ENCODE measurements at places on chromosomes 7 and 10.

DNA sequence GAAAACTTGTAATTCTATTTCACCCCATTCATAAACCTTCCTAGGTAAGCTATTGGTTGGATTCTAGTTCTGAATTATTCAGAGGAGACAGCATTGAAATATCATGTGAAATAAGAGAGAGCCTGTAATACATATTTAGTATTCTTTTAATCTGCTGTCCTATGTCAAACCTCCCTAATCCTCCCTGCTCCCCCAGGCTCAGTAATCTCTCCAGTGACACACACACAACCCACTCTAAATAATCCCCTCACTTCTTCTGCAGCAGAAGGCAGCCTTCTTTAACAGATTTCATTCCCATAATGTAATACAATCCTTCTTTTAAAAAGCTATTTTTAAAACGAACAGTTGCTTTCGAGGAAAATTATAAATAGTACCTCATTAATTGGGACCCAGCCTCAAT is 639.7 kb upstream of the AUTS2 start:
- DNase-seq, result no peak

GRCh38 chr7:85030893-85031292 is 156.0 kb downstream of the SEMA3D start:
- no peak for DNase-seq

DNA sequence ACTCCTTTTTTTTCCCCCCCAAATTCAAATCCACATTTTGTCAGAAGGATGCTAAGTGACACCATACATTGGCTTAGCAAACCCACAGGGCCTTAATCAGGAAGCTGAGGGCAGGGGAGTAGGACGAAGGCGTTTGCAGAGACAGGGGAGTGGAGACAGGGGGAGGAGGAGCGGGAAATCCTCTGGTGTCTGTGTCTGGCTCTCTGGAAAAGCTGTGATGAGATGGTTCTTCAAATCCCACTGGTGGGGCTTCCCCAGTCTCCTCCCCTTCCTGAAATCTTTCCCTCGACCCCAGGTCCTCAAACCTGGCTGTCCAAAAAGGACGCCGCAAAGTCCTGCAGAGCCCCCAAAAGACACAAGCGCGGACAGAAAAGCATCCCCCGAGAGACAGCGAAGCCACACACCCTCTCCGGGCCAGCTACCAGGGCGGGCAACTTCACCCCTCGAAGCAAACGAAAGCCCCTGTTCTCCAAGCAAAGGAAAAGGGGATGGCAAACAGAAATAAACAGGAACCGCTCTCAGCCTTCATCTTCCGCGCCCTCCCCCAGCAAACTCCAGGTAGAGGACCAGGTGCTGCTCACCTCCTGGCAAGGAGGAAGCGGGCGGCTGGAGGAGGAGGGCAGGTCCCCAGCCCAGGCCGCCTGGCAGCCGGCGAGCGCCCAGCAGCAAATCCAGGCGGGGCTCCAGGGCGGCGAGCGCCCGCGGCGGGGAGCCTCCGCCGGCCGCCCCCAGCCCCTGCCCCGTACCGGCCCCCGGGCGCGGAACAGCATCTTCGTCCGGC is 520 bp downstream of the ELAPOR2 start:
- no peak for DNase-seq

GRCh38 chr7:95479992-95480624 is 5.6 kb upstream of the ASB4 start:
- no peak for DNase-seq

- DNase-seq, result no peak
Observed at GRCh38 chr7:82364671-82365070, 78.9 kb downstream of the CACNA2D1 start.

DNA sequence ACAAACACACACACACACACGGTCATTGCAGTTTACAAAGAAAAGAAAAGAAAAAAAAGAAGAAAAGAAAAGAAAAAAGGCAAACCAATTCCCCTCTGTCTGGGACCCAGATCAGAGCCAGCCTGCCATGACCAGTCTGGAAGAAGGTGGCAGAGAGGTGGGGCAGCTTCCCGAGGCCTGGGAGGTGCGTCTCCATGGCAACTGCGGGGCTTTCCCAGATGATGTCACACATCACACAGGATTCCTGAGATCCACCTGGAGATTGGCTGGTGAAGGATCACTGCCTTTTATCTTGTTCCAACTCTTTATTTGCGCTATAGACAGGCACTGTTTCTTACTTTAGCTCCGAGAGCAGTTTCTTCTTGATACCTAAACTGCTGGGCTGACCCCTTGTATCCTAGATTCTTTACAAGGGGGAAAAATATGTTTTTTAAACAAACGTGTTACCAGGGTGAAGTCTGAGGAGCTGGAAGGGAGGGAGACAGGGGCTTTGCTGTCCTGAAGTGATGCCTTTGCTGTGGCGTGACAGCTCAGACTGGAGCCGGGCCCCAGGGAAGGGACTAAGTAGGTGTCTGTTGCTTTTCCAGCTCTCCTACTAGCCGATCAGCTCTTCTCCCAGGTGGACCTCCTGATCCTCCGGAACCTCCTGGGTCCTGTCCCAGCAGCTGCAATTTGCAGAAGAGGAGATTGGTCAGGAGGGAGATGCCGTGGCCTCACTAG is 298.5 kb downstream of the KLF6 start:
- DNase-seq, result no peak

DNA sequence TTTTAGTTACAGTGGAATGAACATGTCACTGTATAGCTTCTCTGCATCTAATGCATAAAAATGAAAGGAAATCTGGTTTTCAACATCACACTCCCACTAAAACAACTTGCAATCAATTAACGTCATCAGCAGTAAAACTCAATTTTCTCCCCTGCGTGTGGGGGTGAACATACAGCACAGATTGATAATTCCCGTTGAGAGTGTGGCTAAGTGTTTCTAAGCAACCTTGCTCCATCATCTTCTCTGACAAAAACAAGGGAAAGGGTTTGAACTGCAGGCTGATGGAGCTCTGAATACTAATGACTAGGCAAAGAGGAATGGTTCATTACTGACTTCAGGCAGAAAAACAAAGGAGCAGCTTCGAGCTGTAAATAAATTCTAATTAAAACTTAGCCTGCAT is 238.3 kb downstream of the PARD3 start:
- no peak for DNase-seq

DNA sequence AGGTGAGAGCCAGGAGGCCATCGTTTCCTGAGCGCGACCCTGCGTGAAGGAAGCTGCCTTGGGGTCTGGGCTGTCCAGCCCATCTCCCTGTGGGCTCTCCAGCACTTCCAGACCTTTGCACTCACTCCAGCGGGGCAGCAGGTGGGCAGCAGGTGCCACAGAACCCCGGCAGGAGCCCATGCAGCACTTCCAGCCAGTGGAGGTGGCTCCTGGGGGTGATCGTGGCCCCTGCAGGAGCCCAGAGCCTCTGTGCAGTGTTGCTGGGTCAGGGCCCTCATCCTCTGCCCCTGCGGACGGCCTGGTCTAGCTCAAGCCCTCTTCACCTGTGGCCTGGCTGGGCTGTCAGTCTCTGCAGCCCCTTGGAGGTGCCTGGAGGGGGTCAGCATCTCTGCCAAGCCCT is 59.9 kb downstream of the PWWP2B start:
- DNase-seq, result no peak

- DNase-seq, result no peak
Observed at GRCh38 chr7:13822678-13823077, 166.8 kb downstream of the ETV1 start.

GRCh38 chr10:71319042-71319799 is at the start of gene SLC29A3:
TSS of gene SLC29A3 (plus strand) at chr10:71319259. CDS start at chr10:71319310, 51 bp downstream.
- DNase-seq, result peak; percentile 61

GRCh38 chr7:82359426-82359825 is 84.2 kb downstream of the CACNA2D1 start:
- DNase-seq, result no peak

DNA sequence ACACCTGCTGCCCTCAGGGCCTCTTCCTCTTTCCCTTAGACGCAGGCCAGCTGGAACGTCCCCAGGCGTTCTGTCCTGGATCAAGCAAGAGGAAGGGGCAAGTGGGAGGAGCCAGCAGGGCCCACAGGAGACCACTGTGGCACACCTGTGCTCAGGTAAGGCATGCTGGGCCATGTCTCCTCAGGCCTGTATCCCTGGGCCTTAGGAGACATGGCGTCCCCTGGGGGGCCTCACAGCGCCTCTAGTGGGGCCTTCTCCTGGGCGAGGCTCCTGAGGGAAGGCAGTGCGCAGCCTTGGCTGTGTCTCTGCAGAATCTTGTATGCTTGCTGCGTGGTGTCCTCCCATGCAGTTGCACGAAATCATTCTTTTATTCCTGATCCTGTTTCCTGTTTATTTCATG is 31.3 kb downstream of the ZNF783 start:
- no peak for DNase-seq

Data from stimulated activated CD8-positive, alpha-beta memory T cell treated with anti-CD3 and anti-CD28 coated beads, Interleukin-7, amount 100 ng/mL, for 1 hour (primary cell).